CD4-positive, alpha-beta T cell treated with Interferon alpha-2 for 1 hour (primary cell): ENCODE measurements at places on chromosomes 6 and 20.
A peak's percentile ranks its signal among the peaks of the same experiment; 100 is the strongest.

DNA sequence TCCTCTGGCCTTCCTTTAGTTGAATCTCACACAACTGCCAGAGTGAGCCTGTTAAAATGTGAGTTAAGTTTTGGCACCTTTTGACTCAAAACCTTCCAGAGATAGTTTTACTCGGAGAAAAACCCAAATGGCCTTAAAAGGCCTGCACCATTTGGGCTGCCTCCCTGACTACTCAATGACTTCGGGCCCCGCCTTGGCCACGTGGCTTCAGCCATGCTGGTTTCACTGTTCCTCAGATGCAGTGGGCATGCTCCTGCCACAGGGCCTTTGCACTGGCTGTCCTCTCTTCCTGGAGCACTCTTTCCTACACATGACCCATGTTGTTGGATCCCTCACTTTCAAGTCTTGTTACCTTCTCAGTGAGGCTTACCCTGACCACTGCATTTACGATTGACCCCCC lies 18.3 kb downstream of the VEGFA start:
- DNase-seq: no peak

- DNase-seq: no peak
Measured at GRCh38 chr6:167848783-167849182, 22.1 kb downstream of the AFDN start.

DNA sequence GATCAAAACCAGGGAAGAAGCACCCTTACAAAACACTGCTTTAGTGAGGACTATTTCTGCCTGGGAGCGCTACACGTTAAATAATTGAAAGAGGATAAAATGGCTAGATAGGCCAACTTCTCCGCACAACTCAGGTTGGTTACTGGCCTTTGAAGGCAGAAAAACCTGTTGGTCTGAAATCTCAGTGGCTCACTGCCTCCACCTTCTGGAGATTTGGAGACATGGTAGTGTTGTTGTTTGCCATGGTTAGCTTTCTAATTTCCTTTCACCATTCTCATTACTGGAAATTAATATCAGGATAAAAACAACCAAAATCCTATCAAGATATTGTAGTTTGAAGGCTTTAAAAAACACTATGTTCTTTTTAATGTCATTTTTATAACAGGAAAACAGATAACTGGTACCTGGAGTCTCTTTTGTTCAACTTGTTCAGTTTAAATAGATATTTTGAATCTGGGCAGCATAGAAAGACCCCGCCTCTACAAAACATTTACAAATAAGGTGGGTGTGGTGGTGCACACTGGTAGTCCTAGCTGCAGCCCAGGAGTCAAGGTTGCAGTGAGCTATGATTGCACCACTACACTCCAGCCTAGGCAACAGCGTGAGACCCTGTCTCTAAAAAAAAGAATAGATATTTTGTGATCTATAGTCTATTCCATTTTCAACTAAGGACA lies 27.5 kb upstream of the BCLAF1 start:
- DNase-seq: peak; percentile 61

DNA sequence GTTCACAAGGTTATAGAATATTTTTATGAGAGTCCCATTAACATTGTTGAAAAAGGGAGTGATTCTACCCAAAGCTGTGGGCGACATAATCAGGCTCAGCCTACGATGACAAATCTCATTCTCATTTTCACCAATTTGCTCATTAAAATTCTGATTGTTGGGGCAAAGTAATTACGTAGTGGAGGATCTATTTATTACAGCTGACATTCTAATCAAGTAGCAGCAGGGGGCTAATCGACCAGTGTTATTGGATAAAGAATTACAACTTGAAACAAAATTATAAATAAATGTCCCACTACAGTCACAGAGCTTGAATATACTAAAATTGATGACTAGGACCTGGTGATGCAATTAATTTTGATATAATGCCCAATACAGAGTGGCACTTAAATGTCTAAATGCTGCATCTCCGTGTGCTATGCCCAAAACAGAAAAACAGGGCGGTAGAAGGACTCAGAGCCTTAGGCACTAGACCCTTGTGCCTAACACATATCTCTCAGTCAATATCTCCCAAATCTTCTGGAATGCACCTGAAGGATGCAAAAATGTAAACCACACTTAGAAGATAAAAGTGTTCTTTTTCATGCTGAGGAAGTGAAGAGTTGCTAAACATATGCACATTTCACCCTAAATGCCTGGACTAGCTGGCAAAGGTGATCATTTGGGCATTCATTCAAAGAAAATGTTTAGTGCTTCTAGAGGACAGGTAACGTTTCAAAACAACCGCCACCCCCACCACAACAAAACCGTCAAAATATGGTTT lies 88.3 kb downstream of the CD24 start:
- DNase-seq: no peak

DNA sequence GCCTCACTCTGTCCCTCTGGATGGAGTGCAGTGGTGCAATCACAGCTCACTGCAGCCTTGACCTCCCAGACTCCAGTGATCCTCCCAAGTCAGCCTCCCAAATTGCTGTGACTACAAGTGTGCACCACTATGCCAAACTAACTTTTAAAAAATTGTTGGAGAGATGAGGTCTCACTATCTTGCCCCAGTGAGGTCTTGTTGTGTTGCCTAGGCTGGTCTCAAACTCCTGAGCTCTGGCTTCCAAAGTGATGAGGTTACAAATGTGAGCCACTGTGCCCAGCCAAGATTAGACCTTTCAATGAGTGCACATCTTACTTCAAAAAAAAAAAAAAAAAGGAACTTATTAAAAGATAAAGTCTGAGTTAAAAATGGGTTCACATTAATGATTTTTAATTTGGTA lies 1838.1 kb upstream of the DEFB115 start:
- DNase-seq: no peak

DNA sequence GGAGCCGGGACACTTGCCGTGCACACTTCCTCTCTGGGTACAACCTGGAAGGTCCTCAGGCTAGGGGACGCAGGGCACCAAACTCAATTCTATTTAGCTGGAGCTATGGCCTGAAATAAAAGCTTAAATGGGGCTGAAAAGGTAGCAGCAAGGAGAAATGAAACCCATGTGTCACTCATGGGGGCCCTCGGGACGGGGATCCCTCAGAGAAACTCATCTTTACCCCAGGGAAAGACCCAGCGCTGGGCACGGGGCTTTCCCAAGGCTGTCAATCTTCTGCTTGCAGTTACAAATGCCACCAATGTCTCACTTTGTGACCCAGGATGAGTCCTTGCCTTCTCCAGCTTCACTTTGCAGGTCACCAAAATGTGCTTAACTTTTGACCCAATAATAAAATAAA lies 16.5 kb downstream of the SNAI1 start:
- no peak for DNase-seq

GRCh38 chr20:7980332-7981046 lies 39.1 kb downstream of the TMX4 start:
- no peak for DNase-seq

DNA sequence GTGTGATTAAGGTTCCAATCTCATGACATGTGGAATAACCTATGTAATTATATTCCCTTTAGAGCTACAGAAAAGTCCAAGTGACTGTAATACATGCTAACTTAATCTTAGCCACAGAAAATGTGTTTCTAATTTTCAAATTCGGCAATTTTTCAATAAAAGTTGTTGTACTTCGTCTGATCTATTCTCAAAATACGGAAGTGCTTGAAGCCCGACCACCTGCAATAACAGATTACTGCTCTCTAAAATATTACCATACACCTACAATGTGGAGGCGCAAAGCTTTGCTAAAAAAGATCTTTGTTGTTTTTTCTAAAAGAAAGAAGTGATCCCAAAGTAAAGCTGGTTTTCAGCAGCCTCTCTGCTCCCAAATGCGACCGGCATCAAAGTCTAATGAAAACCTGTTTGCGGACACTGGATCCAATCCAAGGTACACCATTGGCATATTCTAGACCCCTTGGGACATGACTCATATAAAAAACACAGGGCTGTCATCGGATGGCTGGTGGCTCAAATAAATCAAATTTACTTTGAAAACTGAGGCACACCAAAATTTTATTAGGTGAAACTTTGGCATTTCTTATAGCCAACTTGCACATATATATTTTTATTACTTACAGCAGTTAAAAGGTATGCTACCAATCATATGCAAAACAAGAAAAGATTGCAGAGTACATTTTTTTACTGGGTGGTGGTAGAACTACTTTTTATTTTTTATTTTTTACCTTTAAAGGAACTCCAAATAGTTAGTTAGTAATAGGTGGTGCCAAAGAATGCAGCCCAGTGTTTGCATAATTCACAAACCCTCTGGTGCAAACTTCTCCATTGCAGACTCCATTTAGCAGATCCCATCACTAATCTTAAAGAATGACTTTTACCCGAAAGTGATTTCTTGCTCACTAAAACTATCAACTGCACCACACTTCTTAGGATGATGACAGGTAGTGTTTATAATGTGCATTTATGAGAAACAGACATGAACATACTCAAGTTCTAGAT lies 118.7 kb upstream of the TBX18 start:
- DNase-seq: no peak

DNA sequence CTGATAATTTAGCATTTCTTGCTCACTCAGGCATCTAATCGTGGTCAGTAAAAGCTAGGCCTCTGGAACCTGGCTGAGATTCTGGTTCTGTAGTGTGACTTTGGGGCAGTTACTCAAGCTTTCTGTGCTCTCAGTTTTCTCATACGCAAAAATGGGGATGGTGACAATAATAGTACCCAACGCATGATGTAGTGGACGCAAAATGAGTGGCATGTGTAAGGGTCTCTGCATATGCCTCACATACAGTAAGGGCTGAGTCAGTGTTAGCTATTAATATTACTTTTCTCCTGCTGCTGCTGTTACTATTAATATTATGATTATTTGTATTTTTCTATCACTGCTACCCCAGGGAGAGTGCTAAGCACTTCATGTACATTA lies 686 bp downstream of the GINS1 start:
- DNase-seq: no peak

- no peak for DNase-seq
Measured at GRCh38 chr6:122997541-122998150, 1.6 kb downstream of the CLVS2 start.

DNA sequence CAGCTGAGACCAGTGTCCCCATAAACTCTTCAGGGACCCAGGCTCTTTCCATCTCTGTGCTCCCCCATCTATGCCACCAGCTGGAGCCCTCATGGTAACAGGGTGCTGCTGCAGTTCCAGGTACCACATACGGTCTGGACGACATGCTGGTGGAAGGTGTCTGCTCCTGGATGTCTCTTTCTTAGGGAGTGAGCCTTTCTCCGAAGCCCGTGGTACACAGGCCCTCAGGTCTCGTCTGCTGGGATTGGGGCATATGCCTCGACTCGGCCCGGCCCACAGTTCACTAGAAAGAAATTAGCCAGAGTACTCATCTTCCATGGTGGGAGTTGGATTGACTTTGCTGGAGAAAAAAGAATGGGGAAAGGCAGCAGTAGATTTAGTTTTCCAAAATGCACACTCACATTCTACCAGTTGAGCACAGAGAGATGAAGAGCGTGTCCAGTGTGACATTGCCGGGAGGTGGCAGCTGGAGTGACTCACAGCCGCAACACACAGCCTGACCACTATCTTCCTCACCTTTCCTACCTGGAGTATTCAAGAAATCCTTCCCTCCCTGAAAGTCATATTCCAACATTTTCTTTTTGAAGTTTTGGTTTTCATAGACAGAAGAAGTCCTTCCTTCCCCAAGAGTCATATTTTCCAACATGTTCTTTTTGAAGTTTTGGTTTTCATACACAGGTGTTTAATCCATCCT lies 18.6 kb upstream of the SPO11 start:
- no peak for DNase-seq

DNA sequence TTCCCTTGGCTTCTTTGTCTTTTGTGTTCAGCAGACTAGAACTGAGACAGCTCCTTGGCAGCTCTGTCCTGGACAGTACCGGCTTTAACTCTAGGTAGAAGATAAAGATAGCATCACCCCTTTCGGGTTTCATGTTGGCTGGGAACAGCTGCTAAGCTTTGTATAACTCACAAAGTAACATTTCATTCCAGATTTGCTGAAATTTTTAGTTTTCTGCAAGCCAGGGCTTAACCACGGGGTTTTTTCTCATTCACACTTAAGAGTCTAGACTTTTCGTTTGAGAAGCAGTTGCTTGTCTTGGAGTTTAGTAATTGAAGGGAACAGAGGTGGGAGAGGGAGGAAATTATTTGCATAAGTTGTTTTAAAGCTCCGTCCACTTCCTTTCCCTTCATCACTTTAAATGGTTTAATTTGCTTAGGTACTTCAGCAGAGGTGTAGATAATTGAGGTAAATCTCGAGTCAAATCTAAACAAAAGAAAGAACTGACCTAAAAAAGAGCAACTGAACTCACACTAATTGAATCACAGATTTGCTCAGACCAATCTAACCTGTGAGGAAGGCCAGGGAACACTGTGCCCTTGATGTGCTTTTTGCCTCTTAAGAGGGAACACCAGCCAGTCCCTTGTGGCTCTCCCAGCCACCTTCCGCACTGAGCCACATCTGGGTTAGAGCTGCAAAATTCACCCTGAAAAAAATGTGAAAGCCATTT lies 48.3 kb downstream of the RREB1 start:
- DNase-seq: no peak

DNA sequence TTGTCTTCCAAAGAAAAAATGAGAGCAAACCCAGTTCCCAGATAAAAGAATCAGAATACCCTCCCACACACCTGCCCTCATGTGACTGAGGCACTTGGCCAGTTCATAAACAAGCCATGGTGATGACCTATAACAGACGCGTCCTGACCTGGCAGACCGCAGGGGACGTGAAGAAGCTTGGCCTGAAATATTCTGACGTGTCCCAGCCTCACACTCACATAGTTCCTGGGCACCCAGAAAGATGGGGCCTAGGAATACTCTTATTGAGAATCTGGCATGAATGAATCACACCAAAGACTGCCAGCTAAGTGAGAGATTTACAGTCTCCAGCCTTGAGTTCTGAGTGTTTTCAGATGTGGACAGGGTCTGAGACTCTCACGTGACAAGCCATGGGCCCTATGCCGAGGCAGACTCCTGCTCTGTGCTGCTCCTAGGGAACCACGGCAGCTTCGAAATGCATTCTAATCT lies 17.2 kb upstream of the MAP3K4 start:
- DNase-seq: no peak

GRCh38 chr6:63537201-63537958 lies 34.9 kb upstream of the LOC128125822 start:
- DNase-seq: no peak

DNA sequence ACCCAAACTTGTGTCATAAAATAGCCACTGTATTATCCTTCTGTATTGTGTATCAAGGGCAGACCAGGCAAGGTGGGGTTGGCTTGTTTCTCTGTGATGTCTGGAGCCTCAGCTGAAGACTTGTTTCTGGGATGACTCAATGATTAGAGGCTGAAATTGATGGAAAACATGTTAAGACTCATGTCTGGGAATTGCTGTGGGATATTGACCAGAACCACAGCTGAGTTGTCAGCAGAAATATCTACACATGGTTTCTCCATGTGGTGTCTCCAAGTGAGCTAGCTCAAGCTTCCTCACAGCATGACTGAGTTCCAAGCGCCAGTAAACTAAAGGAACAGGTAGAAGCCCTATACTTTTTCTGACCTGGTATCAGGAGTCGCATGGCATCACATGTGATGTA lies 128.5 kb upstream of the SYNDIG1 start:
- no peak for DNase-seq

- DNase-seq: no peak
Measured at GRCh38 chr20:21373436-21373835, 23.9 kb downstream of the NKX2-4 start.
